Erythroblast (primary cell): ENCODE measurements at places on chromosomes 13 and 19.

DNA sequence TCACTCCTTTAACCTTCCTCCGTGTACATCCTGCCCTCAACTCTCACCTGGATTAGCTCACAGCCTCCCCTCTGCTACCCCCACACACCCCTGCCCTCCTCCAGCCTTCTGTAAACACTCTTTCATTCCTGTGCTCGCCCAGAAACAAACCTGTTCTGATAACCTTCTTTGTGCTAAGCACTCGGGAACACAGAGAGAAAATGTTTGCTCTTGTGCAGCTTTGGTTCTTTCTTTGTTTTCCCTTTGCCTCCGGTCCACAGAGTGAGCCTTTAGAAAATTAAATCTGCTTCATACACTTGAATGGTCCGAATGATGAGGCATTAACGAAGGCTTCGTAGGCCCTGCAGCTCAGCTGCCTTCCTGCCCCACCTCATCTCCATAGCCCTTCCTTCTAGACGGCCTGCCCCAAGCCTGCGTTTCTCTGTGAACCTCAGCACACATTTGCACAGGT is 6.6 kb upstream of the ZDHHC20 start:
- DNase-seq: no peak

- peak; percentile 85 for DNase-seq
Observed at GRCh38 chr13:46698910-46699460, 98.0 kb downstream of the ESD start.

DNA sequence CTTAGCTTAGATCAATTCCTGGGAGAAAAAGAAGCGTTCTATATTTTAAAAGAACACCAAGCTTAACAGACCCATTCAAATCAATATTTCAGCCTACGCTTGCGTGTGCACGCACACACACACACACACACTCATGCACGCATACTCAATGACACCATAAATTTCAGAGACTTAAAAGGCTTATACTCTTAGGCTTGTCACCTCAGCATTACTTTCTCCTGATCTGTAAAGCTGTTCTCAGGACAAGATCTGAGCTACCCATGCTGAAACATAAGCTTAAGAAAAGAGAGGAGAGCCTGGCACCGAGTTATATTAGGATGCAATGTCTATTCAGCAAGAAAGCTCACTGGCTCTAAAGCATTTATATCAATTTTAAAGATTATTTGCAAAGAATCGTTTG is 368.5 kb downstream of the FGF14 start:
- DNase-seq: no peak

DNA sequence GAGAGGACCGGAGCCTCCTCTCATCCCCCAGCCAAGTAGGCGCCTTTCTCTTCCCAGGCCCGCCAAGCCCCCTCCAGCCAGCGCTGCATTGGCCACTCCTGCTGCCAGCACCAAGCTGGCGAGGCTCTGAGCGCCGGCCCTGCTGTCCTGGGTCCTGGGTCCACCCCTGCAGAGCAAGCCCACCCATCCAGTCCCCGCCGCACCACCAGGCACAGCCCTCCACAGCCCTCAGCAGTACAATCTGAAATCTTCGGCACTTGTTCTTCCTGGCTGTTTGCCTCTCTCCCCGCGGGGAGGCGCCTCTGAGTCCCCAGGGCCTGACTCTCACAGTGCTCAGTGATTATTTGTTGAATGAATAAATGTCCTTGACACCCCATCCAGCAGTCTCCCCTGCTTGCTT is 236.4 kb upstream of the SGCG start:
- no peak for DNase-seq
